ENCODE measurements at places on chromosomes 7 and 10.

- DNase-seq = no peak
Observed at GRCh38 chr7:121302214-121302745, 26.5 kb upstream of the WNT16 start.

- DNase-seq = no peak
Observed at GRCh38 chr10:10503772-10504171, 513.9 kb upstream of the CELF2 start.

GRCh38 chr7:51054231-51054630, 262.4 kb downstream of the COBL start:
- no peak for DNase-seq

GRCh38 chr7:73423519-73424488, 9.8 kb upstream of the FZD9 start:
- DNase-seq = no peak

GRCh38 chr7:2771274-2771731, 72.8 kb downstream of the GNA12 start:
- DNase-seq = no peak

- no peak for DNase-seq
Observed at GRCh38 chr7:51666751-51667150, 350.1 kb upstream of the COBL start.

- DNase-seq = no peak
Observed at GRCh38 chr10:20075713-20076112, 259.5 kb downstream of the PLXDC2 start.

GRCh38 chr7:84510505-84510904, 315.9 kb upstream of the SEMA3A start:
- DNase-seq = no peak

DNA sequence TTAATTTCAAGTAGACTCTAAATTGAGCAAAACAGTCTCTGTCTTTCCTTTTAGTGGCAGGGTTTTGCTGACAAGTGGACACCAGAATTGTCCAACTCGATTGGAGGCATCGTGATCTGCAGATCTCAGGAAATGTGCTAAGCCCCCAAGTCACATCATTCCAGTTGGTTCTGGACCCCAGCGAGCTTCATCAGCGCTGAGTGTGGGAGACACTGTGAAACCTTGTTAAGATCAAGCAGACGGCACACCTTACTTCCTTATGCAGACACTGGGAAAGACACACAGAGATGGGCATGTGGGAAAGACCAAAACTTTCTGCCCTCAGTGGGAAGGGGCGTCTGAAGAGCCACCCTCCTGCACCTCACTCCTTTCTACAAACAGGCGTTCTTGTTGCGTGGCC, 440.8 kb downstream of the GLRX3 start:
- no peak for DNase-seq

DNA sequence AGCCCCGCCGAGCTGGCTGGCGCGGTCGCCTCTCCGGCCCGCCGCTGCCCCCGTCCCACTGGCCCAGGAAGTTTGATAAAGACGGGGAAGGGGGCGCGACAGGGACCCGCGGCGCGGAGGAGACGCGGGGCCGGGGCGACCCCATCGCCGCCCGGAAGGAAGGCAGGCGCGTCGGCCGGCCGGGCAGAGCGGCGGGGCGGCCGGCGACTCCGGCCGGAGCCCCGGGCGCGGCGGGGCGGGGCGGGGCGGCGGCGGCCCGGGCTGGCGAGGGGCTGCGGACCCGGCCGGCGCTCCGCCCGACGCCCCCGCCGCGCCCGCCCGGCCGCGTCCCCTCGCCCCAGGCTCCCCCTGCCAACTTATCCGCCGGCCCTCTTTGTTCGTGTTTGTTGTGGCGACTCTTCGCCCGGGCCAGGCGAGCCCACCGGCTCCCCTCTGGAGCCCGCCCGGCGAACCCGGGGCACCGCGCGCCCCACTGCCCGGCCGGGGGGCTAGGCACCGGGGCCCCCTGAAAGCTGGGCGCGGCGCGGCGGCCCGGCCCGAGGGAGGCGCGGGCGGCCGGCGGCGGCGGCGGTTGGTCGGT, 571 bp downstream of the KDM7A start:
- DNase-seq = no peak

GRCh38 chr10:106981452-106982075, 182.9 kb downstream of the SORCS1 start:
- DNase-seq = no peak

DNA sequence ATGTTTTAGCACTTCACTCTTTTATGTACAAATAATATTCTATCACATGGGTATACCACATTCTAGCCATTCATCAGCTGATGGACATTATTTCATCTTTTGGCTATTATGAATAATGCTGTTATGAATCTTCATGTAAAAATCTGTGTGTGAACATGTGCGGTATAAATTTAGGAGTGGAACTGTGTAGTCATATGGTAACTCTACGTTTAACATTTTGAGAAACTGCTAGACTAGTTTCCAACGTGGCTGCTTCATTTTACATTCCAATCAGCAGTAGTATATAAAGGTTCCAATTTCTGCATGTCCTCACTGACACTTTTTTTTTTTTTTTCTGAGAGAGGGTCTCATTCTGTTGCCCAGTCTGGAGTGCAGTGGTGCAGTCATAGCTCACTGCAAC, 8.3 kb downstream of the RAMP3 start:
- DNase-seq = no peak

- DNase-seq = no peak
Observed at GRCh38 chr10:11894381-11895107, 71.4 kb downstream of the PROSER2 start.

- DNase-seq = no peak
Observed at GRCh38 chr7:9201928-9202327, 768.5 kb downstream of the NXPH1 start.

DNA sequence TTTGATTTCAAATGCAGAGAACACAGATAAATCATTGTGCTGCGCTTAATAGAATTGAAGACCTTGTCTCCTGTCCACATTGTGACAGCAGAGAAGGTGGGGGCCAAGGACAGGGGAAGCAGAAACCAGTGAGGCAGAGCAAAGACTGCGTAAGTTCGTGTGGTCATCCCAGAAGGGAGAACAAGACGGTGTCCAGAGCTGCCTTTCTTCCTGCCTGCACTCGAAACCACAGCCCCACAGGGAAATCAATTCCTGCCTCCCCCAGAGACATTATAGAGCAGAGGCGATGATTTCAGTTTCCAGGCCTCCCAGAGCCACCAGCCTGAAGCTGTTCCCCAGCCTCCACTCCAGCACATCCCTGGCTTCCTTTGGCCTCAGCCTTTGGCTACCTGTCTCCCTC, 39.7 kb upstream of the UCN3 start:
- no peak for DNase-seq

DNA sequence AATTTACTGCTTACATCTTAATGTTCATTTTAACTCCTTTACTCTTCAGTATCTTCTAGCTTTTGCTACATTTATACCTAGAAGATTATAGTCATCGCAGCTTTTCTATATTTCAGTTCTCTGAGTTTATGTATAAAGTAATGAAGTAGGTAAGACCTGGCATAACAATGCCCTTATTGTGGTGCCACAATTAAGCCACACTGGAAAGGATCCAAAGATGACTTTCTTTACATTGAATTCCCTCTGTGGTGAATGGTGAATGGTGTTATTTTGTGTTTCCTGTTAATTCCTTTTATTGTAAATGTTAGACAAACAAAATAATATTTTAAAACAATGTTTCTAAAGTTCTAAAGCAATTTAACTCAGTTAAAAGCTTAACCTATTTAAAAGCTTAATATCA, 36.2 kb downstream of the SEMA3D start:
- DNase-seq = no peak

DNA sequence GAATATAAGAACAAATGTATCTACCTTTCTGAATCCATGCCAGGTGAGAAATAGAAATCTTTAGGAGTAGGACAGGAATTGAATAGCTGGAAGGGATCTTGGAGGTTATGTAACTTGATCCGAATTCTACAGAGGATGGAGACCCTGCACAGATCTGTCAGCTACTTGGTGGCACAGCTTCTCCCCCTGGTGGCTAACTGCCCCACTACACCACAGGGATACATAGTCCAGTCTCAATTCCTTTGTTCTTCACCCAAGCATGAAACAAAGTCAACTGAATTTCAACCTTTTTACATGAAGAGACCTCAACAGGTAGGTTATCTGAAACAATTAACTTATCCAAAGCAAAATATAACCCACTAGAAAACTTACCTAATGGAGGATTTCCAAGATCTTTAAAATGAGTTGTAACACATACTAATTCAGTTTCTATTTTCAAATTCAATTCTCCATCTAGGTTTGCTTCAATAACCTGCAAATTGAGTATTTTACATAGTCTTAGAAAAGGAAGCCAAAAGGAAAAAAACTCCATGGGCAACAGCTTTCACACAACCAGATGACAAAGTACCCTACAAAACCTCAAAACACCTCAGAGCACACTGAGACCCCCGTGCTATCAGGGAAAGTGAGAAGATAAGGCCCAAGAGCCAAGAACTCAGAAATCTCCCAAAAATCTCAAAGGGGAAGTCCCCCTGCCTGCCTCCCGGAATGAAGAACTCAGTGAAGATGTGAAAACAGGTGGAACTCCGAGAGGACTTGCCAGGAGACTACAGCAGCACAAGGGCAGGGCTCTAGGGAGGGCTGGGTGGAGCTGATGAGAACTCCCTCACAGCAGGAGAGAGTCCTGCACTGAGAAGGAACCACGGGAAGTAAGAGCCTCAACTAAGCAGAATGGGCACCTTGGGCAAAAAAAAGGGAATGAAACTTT, 10.3 kb downstream of the HUS1 start:
- DNase-seq = peak; percentile 24

DNA sequence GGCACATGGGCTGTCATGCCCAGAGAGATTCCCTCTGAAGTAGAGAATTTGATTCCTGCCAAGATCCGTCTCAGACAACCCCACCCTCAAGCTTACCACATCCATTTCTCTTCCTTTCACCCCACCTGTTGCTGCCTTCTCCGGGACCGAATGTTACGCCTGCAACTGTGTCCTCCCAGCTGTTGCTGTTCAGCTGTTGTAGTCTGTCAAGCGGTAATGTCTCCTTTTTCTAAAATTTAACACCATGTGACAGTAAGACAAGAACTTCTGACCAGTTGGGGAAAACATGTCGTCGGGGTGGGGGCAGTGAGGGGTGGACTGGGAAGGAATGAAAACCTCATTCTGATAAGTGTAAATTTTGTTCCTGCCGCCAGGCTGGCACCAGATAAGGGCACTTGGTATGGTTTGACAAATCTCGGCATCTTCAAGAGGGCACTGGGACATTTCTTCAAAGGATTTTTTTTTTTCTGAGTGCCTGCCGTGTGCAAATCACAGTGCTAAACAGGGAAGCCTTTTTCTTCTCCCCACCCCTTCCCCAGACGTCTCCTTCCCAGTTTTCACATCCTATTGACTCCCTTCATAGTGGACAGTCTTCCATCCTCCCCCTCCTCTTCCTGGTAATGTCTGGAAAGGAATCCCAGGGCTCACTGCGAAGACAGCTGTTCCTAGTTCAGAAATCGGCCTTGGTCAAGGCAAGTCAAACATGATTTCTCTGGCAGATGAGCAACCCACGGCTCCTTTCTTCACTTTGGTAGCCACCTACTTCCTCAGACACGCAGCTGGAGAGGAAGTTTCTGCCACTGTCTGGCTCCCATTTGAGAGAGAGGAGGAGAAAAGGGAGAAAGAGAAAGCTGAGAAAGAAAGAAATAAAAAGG, 5.0 kb upstream of the CELF2 start:
- DNase-seq = no peak

DNA sequence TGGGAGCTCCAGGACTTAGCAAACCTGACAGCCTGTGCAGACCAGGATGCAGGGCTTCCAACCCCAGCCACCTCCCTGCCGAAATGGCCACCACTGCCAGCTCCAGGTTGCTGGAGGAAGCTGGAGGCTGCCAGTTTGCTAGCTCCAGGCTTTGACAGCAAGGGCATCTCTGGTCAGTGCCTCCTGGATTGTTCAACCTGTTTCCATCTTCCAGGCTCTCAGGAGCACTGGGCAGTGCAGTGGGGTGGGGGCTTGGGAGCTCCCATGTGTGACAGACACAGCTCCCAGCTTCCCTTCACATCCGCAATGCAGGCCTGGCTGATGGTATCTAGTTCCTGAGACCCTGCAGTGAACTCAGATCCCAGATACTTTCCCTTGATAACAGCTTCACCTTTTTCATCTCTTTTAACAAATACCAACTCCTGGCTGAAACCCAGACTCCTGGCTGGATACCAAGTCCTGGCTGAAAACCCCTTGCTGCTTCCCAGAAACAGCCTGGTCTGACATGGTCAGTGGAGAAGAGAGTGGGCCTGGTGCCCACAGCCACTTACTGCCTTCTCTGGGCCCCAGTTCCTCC, 20.8 kb upstream of the RET start:
- DNase-seq = no peak

GRCh38 chr7:126720232-126720631, 532.5 kb downstream of the GRM8 start:
- no peak for DNase-seq

DNA sequence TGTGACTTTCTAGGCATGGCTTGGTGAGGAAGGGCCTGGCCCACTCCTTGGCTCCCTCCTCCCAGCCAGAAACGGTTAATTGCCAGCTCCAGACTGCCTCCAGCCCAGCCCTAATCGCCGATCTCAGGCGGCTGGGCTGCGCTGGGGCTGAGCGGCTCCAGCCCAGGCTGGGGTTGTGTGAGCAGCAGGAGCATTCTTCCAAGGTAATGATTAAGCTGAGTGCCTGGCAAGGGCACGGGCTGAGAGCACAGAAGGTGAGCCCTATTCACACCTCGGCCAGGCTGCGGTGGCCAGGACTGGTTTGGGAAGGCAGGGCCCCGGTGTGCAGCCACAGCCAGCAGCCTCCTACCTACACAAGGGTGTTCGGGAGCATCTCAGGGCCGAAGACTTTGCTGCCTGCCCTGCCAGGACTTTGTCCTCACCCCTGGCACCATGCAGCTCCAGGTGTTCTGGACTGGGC, at the start of gene TMEM72:
Gene TMEM72 (plus strand): TSS at position 257 of the 460 bp plus-strand sequence. CDS start 176 bp downstream, at position 433.
- DNase-seq = no peak

- DNase-seq = no peak
Observed at GRCh38 chr10:48199580-48200377, 74.7 kb downstream of the FRMPD2 start.

DNA sequence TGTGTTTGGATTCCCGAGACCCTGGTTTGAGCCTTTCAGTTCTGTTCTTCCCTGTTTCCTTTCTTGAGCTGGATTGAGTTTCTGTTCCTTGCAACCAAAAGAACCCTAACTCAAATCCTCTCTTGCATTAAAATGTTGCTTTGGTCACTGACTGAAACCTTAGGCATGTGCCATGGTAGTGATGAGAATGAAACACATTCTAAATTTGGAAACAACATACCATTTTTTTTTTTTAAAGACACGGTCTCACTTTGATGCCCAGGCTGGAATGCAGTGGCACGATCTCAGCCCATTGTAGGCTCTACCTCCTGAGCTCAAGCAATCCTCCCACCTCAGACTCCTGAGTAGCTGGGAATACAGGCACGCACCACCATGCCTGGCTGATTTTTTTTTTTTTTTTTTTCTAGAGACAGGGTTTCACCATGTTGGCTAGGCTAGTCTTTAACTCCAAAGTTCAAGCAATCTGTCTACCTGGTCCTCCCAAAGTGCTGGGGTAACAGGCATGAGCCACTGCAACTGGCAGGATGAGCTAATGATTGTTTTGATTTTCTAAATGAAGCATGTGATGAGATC, 8.4 kb downstream of the THAP5 start:
- DNase-seq = no peak

DNA sequence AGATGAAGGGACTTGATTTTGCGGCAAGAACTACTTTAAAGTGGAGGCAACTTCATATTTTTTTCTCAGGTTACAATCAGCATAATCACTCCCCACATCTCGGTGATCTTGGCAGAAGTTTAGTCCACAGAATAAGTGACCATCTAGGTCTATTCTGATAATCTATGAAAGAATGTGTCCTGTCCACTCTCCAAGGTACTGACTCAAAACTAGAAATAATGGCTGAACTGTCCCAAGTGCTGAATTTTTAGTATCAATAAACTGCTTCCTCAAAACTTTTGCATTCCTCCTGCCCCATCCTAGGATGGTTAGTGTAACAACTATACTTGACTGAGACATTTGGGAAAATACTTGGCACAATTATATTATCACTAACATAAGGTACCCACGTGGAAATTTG, 10.9 kb upstream of the CHRM2 start:
- no peak for DNase-seq

Measured in stimulated activated CD4-positive, alpha-beta T cell treated with anti-CD3 and anti-CD28 coated beads, TNF-alpha, amount 100 ng/mL, for 24 hours (primary cell).